ENCODE measurements at places on chromosomes 3 and 15. TPM values are rescaled to one million over a fixed set of nuclear protein-coding genes. Genes with fewer than 3 reads are reported as not detected.

The MKRN2OS gene
- total RNA-seq = not detected

The CPN2 gene
- total RNA-seq = not detected

The GOLGA8O gene
- total RNA-seq = not detected

The C3orf80 gene
- not detected for total RNA-seq

The GHSR gene
- total RNA-seq = not detected

The PRSS50 gene
- total RNA-seq = not detected

The PROS1 gene
- 8.6 TPM for total RNA-seq

The NCK1 gene
- 20.3 TPM for total RNA-seq

The RARB gene
- 8.7 TPM for total RNA-seq

The ACOX2 gene
- total RNA-seq = 6.4 TPM

The CHCHD4 gene
- 19.5 TPM for total RNA-seq

The GOLGA6B gene
- not detected for total RNA-seq

The OR5H2 gene
- not detected for total RNA-seq

The SHC4 gene
- 0.67 TPM for total RNA-seq

The TF gene
- not detected for total RNA-seq
